ENCODE measurements at places on chromosomes 12 and 14.

DNA sequence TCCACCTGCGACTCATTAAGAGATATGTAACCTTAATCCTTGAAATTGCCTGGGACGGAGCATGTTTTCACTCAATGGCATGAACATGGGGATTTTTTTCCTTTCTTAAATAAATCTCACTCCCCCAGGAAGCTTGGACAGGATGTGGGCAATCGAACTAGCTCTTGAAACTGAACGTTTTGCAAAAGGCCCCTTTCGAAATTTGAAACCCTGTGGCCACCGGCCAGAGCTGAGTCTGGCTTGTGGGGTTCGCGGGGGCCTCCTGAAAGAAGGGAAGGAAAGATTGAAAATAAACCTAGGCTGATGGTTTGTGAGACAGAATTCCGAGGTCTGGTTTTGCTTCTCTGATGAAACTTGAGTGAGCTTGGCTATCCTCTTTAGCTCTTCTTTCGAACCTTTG, 101.4 kb upstream of the RTL1 start:
- DNase-seq = peak; percentile 2

DNA sequence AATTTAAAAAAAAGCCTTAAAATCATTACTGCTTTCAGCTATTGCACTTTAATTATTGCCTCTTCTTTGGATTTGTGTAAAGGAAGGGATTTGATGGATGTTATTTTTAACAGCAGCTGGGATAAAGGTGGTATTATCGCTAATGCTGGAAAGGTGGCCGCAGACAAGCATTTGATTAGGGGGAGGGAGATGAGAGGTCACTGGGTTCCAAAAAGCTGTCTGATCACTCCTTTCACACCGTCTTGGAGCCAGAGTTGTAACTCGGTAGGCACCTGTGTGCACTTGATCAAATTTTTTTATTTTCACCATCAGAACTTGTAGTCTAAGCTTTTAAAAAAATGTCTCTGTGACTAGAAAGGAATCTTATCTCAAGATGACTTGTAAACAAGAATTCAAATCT, 99.8 kb downstream of the AKAP6 start:
- no peak for DNase-seq

DNA sequence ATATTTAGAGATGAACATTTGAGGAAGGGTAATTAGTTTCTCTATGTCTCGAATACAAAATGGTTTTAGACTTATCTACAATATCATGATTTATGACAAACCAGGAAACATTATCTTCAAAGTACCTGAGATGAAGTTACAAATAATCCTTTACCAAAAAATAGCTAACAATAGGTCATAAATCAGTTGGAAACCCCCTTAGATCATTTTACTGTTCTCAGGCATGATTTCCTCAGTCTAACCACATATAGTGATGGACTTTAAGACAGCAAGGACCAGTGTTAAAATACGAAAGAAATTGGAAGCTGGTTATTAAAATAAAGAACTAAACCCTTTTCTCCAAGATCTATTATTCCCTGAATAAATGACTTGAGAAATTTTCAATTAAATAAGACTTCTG, 235.4 kb downstream of the RASSF9 start:
- DNase-seq = peak; percentile 60

GRCh38 chr14:30521899-30522736, 36.8 kb upstream of the G2E3 start:
- DNase-seq = peak; percentile 52

DNA sequence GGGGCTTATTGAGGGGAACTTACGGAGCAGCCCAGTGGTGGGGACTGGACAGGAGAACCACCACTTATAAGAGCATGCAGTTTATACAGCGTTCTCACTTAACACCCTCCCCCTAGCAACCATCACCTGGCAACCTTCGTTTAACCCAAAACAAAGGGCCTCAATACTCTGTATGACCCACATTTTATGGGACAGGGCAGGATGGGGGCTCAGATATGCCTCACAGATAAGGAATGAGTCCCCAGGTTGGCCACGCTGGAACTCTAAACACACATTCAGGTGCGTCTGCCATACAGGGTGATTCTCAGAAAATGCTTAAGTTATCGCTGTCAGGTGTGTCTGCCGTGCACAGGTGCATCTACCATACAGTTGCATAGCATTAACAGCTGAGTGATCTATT, 99.2 kb downstream of the GCH1 start:
- DNase-seq = no peak

Data from common myeloid progenitor, CD34-positive (primary cell).